Type B pancreatic cell (in vitro differentiated cells): ENCODE measurements at places on chromosomes 1 and 21.

DNA sequence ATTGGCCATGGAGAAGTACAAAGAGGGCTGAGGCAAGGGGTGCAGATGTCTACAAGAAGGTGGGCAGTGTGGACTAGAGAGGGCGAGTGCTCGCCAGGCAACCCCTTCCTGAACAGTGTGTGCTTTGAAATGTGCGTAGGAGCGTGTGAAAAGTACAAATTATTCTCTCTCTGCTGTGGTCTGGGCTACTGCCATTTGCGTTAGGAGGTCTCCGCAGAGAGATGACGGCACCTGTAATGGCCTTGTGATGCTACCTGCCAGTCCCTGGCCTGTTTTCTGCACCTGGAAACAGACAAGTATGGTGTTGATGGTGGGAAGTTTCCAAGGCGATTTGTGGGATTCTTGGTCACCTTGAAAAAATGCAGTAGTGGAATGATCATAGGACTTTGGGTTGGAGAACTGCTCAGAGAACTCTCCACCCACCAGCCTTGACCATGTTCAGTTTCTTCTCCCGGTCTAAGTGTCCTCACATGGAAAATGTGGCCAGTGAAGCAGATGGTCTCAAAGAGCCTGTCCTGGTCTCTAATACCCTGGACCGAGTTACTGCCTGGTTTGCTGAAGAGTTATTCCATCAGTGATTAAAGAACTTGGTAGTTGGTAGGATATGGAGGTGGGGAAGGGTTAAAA lies 74.5 kb downstream of the MRPS6 start:
- H3K36me3 ChIP-seq = peaks cover 39% of the 10 kb centered on the region
- no peak overlapping the region for H3K4me3 ChIP-seq
- no peak for DNase-seq
- peak overlapping the region; percentile 26 for H3K27ac ChIP-seq
- no peaks in the 10 kb centered on the region for H3K27me3 ChIP-seq

DNA sequence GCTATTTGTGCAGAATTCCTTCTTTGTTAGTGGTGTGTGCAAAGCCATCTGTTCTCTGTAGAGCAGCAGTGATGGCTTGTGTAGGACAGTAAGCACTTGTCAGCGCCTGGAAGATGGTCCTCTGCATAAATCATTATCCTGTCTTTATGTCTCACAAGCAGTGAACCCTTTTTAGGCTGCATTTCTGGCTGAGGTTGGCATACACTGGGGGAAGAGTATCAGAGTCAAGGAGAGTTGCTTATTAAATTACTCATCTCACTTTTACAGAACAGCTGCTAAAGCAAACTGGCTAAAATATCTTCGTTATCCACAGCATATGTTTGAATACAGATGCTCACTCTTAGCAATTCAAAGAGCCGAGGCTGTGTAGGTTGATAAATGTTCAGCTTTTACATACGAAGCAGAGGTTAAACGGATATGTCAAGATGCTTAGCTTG lies 54.6 kb upstream of the NCAM2 start:
- DNase-seq = no peak
- no peaks in the 10 kb centered on the region for H3K27me3 ChIP-seq
- peaks cover 19% of the 10 kb centered on the region for H3K4me1 ChIP-seq
- no peaks in the 10 kb centered on the region for H3K36me3 ChIP-seq

GRCh38 chr1:164748253-164748899 lies 189.4 kb downstream of the PBX1 start:
- peak overlapping the region; percentile 12 for H3K4me3 ChIP-seq
- H3K27ac ChIP-seq = peak overlapping the region; percentile 76
- peaks cover 36% of the 10 kb centered on the region for H3K36me3 ChIP-seq

DNA sequence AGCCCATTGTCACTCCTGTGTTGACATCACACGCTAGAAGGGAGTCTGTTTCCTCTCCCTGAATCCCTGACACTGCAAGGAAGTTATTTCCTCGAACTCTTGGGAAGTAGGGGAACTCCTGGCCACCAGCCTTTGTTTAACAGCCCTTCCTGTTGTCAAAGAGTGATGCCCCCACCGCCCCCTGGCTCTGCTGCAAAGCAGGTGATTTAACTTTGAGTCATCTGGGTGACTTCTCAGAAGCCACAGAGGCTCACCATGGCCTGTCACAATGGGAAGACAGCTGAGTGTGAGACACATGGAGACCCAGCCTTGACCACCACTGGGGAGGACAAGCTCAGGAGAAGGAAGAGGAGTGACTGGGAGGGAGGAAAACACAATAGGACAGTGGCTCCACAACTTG lies 182.8 kb downstream of the PSMG1 start:
- H3K27ac ChIP-seq = no peak overlapping the region
- DNase-seq = no peak
- H3K36me3 ChIP-seq = no peaks in the 10 kb centered on the region
- peaks cover 5% of the 10 kb centered on the region for H3K27me3 ChIP-seq

DNA sequence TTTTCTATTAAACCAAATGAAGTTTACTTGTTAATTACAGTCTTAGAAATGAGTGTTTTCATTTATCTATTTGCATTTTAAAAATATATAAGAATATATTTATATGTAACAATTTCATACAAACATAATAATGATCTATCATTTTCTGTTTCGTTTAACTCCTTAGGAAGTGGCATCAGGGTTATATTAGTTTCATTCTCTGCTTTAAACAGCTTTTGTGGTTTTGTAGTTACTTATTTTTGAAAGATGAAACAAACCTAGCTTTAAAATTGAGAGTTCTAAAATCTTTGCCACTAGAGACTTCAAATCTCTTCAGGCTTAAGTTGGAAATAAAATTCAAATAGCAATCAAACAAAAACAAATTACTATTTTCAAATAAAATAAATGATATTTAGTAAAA lies 2110.6 kb downstream of the MRPL39 start:
- no peaks in the 10 kb centered on the region for H3K27me3 ChIP-seq
- H3K4me1 ChIP-seq = no peaks in the 10 kb centered on the region
- no peak overlapping the region for H3K27ac ChIP-seq
- H3K36me3 ChIP-seq = no peaks in the 10 kb centered on the region
- no peak overlapping the region for H3K4me3 ChIP-seq
- DNase-seq = no peak
